ENCODE measurements at places on chromosomes 1 and 21. TPM values are rescaled to one million over a fixed set of nuclear protein-coding genes. Genes with fewer than 3 reads are reported as not detected.

The FCER1G gene
- not detected for total RNA-seq

The TMEM240 gene
- total RNA-seq, result not detected

The FCRL4 gene
- not detected for total RNA-seq

The INTS3 gene
- total RNA-seq, result 30.3 TPM

The CD1D gene
- not detected for total RNA-seq

The FAM43B gene
- total RNA-seq, result not detected

The EPHA2 gene
- 6.7 TPM for total RNA-seq

The RGS5 gene
- 161 TPM for total RNA-seq

The MAP3K21 gene
- 52.1 TPM for total RNA-seq

The TGFBR3 gene
- total RNA-seq, result 689 TPM

The LAPTM5 gene
- total RNA-seq, result 29.6 TPM

- H3K36me3 ChIP-seq, result no peaks in the 10 kb centered on the region
- H3K27ac ChIP-seq, result no peak overlapping the region
- no peak overlapping the region for H3K4me3 ChIP-seq
These were observed 33.1 kb upstream of the DMBX1 start for GRCh38 chr1:46456411-46456963.

GRCh38 chr21:35367553-35367952, 318.5 kb upstream of the RUNX1 start:
- H3K27ac ChIP-seq, result no peak overlapping the region
- H3K4me3 ChIP-seq, result no peak overlapping the region
- no peaks in the 10 kb centered on the region for H3K27me3 ChIP-seq
- no peaks in the 10 kb centered on the region for H3K36me3 ChIP-seq

DNA sequence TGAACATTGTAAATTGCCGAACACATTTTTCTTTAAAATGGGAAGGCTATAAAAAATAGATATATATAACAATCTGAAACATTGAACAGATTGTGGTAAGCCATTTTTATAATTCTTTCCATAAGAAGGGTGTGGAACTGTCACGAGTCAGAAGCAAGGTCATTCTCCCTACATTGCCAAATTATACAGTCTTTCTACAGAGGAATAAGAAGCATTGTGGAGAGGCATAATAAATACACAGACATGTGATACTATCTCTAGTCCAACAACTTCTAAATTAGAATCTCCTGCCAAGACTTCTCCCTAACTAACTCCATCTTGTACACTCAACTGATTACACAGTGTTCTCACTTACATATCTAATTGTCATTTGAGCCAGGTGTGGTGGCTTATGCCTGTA, 227.9 kb downstream of the CENPF start:
- H3K27me3 ChIP-seq, result no peaks in the 10 kb centered on the region
- no peak for DNase-seq
- no peak overlapping the region for H3K27ac ChIP-seq
- H3K4me1 ChIP-seq, result no peaks in the 10 kb centered on the region
- H3K36me3 ChIP-seq, result no peaks in the 10 kb centered on the region

GRCh38 chr1:173024543-173024942, 26.2 kb downstream of the TNFSF18 start:
- no peaks in the 10 kb centered on the region for H3K36me3 ChIP-seq
- no peak overlapping the region for H3K4me3 ChIP-seq
- no peaks in the 10 kb centered on the region for H3K27me3 ChIP-seq
- H3K4me1 ChIP-seq, result no peaks in the 10 kb centered on the region
- H3K27ac ChIP-seq, result no peak overlapping the region

- no peak for DNase-seq
- no peaks in the 10 kb centered on the region for H3K36me3 ChIP-seq
- H3K4me3 ChIP-seq, result no peak overlapping the region
- H3K27ac ChIP-seq, result no peak overlapping the region
- H3K4me1 ChIP-seq, result no peaks in the 10 kb centered on the region
These were observed 254.8 kb downstream of the LTN1 start for GRCh38 chr21:28737674-28738419.

DNA sequence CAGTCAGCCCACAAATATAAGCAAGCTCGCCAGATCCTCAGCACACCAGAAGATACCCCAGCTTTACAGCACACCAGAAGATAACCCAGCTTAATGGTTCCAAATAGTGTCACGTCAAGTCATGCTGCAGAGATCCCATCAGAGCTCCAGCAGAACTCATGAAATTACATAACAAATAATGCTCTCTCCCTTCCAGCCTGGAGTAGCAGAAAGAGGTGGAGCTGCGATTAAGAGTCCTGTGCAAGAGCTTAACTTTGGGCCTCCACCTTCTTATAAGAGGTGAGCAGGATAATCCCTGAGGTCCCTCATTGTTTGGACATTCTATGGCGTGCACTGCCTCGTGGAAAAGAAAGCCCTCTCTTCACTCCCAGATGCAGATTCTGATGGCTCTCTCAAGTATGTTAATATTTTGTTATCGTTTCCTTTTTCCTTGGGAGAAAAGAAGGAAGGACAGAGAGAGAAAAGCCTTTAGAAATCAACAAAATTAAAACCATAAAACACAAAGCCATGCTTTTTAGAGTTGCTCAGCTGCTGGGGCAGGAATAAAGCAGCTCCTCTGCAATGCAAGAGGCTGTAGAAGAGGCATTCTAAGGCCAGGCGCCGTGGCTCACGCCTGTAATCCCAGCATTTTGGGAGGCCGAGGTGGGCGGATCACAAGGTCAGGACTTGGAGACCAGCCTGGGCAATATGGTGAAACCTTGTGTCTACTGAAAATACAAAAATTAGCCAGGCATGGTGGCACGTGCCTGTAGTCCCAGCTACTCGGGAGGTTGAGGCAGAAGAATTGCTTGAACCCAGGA, 59.1 kb downstream of the GLUL start:
- no peak overlapping the region for H3K4me3 ChIP-seq
- no peaks in the 10 kb centered on the region for H3K27me3 ChIP-seq

GRCh38 chr1:111751906-111752575, 3.7 kb upstream of the DDX20 start:
- DNase-seq, result no peak
- no peaks in the 10 kb centered on the region for H3K27me3 ChIP-seq
- peaks cover 31% of the 10 kb centered on the region for H3K4me1 ChIP-seq
- H3K36me3 ChIP-seq, result no peaks in the 10 kb centered on the region

GRCh38 chr21:39105836-39106235, 77.4 kb downstream of the PSMG1 start:
- H3K36me3 ChIP-seq, result no peaks in the 10 kb centered on the region
- no peak overlapping the region for H3K4me3 ChIP-seq
- H3K27me3 ChIP-seq, result no peaks in the 10 kb centered on the region
- no peak for DNase-seq

DNA sequence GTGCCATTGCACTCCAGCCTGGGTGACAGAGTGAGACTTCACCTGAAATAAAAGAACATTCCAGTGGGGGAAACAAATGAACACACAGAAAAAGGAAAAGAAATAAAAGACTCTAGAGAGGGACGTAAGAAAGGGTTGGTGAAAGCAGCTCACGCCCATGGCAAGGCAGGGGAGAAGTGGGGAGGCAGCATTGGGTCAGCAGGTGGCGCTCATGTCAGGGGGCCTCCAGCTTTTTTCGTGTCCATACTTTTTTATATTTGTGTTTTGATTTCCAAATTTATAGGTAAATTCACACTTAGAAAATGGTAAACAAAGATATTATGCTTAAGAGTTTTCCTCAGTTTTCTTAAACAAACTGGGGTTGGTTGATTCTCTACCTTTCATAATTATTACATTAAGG, 45.5 kb downstream of the VPS13D start:
- H3K27me3 ChIP-seq, result no peaks in the 10 kb centered on the region
- no peak overlapping the region for H3K27ac ChIP-seq
- H3K4me3 ChIP-seq, result no peak overlapping the region
- H3K4me1 ChIP-seq, result peaks cover 12% of the 10 kb centered on the region
- H3K36me3 ChIP-seq, result peaks cover 70% of the 10 kb centered on the region

GRCh38 chr1:81547912-81548303, 252.8 kb upstream of the ADGRL2 start:
- no peaks in the 10 kb centered on the region for H3K27me3 ChIP-seq
- H3K4me1 ChIP-seq, result no peaks in the 10 kb centered on the region
- no peak overlapping the region for H3K4me3 ChIP-seq
- H3K27ac ChIP-seq, result no peak overlapping the region
- DNase-seq, result no peak

DNA sequence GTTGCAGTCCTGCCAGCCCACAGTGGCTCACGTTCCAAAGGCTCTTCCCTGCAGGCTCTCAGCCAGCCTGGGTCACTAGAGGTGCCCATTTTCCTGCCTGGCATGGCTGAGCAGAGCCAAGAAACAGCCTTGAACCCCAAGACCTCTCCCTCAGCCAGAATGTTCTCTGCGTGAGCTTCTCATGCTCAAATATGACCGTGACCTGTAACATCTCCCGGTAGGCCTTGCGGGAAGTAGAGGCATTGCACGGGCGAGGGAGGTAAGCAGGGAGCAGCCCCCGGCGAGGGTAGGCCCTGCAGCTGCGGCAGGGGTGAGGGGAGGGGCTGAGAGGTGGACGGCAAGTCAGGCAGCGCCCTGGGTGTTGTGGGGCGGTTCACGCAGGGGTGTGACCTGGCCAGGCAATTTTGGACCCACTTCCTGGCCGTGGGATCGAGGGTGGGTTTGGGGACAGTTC, 20.0 kb downstream of the RRP1 start:
- no peak overlapping the region for H3K4me3 ChIP-seq
- H3K36me3 ChIP-seq, result peaks cover 9% of the 10 kb centered on the region
- no peak overlapping the region for H3K27ac ChIP-seq
- H3K4me1 ChIP-seq, result peaks cover 29% of the 10 kb centered on the region
- H3K27me3 ChIP-seq, result no peaks in the 10 kb centered on the region

DNA sequence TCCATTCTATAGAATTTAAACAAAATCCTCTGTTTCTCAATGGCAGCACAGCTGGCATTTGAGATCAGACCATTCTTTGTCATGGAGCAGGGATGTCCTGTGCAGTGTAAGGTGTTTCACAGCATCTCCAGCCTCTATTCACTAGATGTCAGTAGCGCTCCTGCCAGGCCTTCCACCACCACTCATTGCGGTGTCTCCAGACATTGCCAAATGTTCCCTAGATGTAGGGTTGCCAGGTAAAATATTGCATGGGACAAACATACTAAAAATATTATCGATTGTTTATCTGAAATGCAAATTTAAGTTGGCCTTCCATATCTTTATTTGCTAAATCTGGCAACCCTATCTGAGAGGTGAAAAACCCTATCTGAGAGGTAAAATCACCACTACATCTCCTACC, 11.7 kb downstream of the ITLN2 start:
- H3K36me3 ChIP-seq, result no peaks in the 10 kb centered on the region
- DNase-seq, result no peak
- H3K27me3 ChIP-seq, result peaks cover 9% of the 10 kb centered on the region

DNA sequence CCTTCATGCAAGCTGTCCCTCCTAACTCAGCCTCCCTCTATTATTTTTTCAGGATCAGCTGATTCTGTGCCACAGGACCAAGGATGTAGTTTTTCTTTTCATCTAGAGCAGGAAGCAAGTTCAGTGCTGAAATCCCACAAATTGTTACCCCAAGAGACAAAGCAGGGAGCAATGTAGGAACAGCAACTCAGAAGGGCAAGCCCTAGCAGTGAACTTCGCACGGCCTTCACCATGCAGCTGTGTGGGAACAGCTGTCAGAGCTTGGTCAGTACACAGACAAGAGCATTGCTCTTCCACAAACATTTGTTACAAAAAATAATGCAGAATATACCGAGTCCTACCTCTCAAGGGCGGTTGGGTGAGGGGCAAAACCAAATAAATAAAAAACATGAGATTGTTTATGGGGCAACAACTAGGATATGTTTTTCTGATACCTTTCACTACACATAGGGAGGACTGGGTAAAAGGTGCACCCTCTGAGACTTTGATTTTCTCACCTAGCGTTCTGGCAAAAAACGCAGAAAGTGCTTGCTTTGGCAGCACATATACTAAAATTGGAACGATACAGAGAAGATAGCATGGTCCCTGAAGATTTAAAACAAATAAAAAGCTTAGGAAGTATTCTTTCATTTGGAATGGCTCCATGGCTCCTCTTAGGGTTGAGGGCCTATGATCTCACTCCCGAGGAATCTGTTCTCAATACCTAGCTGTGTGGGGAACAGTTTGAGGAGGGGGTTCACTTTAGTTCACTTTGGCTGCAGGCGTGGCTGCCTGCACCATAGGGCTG, 37.1 kb upstream of the ANGPTL7 start:
- no peak overlapping the region for H3K27ac ChIP-seq
- H3K27me3 ChIP-seq, result no peaks in the 10 kb centered on the region
- H3K4me3 ChIP-seq, result no peak overlapping the region
- H3K4me1 ChIP-seq, result peaks cover 13% of the 10 kb centered on the region
- H3K36me3 ChIP-seq, result peaks cover 94% of the 10 kb centered on the region
- DNase-seq, result peak; percentile 31

DNA sequence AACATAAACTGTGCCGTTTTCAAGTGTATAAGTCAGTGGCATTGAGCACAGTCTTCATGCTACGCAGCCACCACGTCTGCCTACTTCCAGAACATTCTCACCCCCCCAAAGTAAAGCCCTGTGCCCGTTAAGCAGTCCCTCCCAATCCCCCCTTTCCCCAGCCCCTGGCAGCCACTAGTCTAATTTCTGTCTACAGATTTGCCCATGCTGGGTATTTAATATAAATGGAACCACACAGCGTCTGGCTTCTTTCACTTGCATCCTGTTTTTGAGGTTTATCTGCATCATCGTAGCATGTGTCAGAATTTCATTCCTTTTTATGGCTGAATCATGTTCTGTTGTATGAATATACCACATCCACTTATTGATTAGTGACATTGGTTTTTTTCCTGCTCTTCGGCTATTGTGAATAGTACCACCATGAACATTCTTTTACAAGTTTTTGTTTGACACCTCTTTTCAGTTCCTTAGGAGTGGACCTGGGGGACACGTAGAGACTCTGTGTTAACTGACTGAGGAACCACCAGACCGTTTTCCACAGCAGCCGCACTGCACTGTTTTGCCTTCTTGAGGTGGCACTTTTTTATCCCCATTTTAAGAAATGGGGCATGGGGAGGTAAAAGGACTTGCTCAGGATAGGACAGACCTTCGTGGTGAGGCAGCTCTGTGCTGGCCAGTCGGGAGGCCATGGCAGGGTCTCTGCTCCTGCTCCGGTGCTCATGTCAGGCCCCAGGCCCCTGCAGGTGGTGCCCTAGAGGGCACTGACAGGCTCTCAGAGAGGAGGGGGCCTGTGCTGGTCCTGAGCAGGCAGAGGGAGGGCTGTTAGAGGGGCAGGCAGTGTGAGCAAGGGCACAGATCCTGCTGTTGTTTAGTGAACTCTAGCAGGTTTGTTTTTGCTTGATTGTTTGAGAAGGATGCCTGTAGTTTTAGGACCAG, 123.8 kb downstream of the PCBP3 start:
- H3K4me1 ChIP-seq, result no peaks in the 10 kb centered on the region
- H3K27me3 ChIP-seq, result no peaks in the 10 kb centered on the region
- no peaks in the 10 kb centered on the region for H3K36me3 ChIP-seq
- H3K4me3 ChIP-seq, result no peak overlapping the region
- no peak overlapping the region for H3K27ac ChIP-seq

DNA sequence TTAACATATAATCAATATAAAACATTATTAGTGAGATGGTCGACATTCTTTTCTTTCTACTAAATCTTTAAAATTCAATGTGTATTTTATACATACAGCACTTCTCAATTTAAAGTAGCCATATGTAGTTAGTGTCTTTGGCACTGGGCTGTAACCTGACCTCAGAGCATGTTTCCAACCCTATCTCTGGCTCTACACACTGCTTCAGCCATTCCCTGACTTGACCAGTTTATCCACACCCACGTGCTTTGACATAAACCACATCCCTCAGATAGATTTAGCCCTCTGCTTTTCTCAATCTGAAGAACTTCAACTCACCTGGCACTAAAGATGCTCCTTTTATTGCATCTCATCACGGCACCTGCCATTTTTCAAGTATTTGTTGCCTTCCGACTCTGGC, 58.3 kb downstream of the RGS2 start:
- H3K27me3 ChIP-seq, result no peaks in the 10 kb centered on the region
- H3K4me1 ChIP-seq, result peaks cover 4% of the 10 kb centered on the region
- no peak overlapping the region for H3K4me3 ChIP-seq
- no peak overlapping the region for H3K27ac ChIP-seq
- DNase-seq, result no peak
- H3K36me3 ChIP-seq, result no peaks in the 10 kb centered on the region
